Activated gamma-delta T cell treated with Interleukin-2 at 50 U/mL for 16 hours (primary cell): ENCODE measurements at places on chromosomes 3 and 15.

DNA sequence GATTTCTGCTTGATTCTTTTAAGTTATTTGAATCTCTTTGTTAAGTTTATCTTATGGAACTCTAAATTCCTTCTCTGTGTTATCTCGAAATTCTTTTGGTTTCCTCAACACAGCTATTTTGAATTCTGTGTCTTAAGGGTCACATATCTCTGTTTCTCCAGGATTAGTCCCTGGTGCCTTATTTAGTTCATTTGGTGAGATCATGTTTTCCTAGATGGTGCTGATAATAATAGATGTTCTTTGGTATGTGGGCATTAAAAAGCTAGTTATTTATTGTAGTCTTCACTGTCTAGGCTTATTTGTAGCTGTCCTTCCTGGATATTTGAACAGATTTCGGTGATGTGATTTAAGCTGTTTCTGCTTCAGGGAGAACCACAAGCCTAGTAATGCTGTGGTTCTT lies 615.6 kb upstream of the NECTIN3 start:
- no peak for DNase-seq

GRCh38 chr3:146350852-146351251 lies 99.9 kb upstream of the PLSCR4 start:
- no peak for DNase-seq

DNA sequence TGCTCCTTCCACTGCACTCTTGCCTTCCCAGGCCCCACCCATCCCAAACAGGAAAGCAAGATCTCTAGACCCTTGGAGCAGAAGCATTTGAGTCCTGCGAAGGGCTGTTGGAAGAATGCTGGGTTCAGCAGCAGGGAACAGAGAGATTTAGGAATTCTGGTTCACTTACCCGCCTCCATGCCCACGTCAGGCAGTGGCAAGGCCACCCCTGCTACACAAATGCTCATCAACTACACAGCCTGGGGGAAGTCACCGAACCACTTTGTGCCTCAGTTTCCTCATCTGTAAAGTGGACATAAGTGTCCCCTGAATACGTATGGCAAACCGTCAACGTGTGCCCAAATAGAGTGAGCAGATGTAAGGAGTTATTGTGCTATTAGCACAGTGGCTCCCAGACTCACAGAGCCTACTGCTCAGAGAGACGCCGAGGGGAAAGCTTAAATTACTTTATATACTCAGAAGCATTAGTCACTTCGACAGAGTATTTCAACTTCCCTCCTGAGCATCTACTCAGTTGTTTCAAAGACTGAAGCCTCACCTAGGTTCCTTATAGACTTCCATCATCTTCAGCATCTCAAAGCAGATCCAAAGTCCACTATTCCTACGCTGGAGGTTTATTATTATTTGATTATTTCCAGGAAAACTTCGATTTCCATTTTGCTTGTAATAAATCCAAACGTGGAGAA lies 905 bp downstream of the HOMER2 start:
- DNase-seq = no peak

DNA sequence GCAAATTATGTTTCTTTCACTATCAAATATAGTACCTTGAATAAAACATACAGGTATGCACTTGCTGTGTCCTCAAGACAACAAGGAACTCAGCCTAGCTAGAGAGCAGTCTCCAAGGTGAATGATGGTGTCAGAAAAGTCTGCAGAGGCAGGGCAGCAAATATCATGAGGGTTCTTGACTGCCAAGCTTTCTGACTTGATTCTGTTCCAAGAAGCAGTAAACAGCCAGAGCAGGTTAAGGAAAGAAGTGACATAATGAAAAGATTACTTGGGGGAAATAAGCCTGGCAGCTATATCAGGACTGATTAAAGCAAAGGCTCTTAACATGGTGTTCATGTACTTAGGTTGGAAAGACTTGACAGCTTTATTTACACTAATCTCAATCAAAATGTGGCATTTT lies 192.2 kb upstream of the GADL1 start:
- DNase-seq = no peak

- DNase-seq = no peak
Observed at GRCh38 chr3:36433511-36433910, 53.2 kb downstream of the STAC start.

GRCh38 chr3:192563417-192563816 lies 163.9 kb downstream of the FGF12 start:
- no peak for DNase-seq

GRCh38 chr3:119357190-119357589 lies 63.0 kb downstream of the ARHGAP31 start:
- no peak for DNase-seq

DNA sequence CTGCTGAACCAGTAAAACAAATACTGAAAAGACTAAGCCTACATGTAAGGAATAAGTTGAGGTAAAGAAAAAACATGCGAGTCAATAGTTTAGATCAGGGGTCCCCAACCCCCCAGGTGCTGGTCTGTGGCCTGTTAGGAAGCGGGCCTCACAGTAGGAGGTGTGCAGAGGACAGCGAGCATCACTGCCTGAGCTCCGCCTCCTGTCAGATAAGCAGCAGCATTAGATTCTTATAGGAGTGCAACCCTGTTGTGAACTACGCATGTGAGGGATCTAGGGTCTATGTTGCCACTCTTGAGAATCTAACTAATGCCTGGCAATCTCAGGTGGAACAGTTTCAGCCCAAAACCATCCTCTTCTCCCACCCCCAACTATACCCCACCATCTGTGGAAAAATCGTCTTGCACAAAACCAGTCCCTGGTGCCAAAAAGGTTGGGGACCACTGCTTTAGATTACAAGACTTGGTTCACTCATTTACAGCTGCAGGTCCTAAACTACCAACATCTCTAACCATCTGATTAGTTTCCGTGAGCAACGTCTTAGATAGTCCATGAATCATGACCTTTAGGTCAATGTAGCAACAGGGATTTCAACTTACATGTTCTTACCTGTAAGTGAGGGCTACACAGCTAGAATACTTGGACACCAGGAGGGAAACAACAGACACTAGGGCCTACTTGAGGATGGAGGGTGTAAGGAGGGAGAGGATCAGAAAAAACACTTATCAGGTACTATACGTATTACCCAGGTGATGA lies 66.7 kb downstream of the TRANK1 start:
- DNase-seq = no peak

GRCh38 chr3:12158387-12159226 lies at the start of gene TIMP4:
TSS of gene TIMP4 (minus strand) at chr3:12158912. CDS start at chr3:12158840, 72 bp downstream.
- no peak for DNase-seq

- no peak for DNase-seq
Observed at GRCh38 chr3:72308641-72309040, 523.7 kb upstream of the PROK2 start.

DNA sequence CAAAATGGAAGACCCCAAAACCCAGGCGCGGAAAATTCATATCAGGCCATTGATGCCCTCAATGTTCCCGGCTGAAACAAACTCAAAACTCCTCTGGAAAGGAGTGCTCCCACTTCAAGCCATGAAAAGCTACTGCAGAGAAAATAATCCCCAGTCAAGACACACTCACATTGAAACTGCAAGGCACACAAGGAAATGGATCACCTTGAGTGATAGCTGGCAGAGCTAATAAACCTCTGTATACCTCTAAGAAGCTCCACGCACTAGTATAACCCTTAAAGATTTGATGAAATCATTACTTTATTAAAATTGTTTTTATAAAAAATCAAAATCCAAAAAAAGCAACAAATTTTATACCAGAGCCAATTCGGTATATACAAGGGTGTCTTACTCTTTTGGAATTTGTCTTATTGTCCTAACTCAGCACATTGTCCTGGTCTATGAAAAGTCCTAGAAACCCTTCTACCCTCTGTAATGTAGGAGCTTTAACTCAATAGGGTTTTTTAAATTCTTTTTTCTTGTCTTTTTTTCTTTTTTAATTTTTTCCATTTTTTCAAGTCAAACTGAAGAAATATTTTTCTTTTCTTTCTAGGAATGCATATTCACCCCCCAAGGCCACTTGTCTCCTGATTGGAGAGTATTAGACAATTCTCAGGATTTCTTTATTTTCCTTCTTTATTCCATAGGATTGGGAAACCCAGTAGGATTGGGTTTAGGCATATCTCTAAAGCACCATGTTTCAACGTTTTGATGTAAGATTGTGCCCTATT lies 8.5 kb downstream of the CCR5AS start:
- no peak for DNase-seq

DNA sequence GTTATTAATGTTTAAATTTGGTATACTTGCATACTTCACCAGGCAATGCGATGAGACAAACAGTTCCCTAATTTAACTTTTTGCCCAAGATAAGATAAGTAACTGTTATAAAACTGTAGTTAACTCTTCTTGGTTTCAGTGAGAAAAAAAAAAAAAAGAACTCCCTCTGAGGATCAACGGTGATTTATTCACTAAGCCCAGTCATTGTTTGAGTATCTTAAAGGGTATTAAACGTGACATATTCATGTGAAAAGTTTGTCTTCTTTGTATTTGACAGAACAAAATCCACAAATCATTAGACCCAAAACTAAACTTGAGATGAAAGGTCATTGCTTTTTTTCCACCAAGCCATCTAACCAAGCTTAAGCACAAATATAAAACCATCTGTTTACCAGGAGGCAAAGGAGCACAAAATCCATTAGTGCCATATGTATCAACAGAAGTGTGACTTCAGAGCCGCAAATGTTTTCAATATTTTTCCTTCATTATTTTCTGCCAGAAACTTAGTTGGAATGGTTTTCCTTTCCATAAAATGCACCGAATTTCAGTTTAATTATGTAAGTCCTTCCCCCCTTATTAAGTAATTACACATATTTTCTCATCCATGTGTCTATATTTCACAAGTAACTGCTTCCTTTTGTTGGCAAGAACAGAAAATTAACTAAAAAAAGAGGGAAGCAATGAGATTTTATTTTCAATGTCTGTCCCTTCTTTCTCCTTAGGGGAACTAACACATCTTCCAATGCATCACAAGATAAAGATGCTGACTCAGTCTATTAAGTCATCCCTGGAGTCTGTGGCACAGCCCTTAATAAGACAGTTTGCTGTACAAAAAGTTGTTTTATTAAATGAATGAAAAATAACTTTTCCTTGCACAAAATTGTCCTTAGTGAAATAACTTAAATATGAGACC lies 92.2 kb upstream of the RAP2B start:
- no peak for DNase-seq
